ENCODE measurements at places on chromosomes 2 and 18.

DNA sequence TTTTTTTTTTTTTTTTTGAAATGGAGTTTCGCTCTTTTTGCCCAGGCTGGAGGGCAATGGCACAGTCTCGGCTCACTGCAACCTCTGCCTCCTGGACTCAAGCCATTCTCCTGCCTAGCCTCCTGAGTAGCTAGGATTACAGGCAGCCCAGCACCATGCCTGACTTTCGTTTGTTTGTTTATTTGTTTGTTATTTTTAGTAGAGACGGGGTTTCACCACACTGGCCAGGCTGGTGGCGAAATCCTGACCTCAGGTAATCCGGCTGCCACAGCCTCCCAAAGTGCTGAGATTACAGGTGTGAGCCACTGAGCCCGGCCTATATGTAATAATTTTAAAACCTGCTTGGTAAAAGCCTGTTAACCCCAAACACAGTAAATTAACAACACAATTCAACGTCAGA is 435.7 kb downstream of the LRRTM4 start:
- DNase-seq, result no peak

- DNase-seq, result no peak
These were observed 17.4 kb downstream of the XDH start for GRCh38 chr2:31397094-31397493.

DNA sequence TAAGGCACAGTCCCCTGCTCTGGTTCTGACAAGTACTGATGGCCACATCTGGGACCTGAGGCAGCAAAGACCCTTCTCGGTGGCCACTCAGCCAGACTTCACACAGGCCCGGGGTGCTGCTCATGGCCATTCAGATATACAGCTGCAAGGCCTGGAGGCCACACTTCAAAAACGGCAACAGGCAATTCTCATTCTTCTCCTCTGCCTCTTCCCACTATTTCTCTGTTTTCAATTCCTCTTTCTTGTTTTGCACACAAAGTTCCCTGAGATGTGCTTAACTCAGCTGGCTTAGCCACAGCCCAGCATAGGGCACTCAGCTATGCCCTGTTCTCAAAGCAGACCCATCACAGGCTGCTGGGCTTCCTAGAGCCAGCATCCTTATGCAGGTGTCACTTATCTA is 29.9 kb downstream of the PTPN18 start:
- DNase-seq, result no peak

GRCh38 chr2:46294176-46294836 is 2.9 kb upstream of the EPAS1 start:
- DNase-seq, result no peak

DNA sequence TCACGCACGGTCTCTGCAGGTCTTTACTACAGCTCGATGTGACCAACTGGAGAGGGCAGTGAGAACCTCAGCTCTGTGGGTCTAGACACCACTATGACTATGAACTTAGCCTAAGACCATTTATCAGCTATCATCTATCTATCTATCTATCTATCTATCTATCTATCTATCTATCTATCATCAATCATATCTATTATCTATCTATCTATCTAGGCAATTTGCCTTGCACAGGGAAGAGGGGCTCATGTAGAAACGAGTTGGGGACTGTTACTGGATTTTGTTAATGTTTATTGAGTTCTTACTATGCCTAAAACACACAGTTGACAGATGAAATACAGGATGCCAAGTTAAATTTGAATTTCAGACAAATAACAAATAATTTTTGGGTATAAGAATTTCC is 41.1 kb upstream of the TLK1 start:
- DNase-seq, result no peak

DNA sequence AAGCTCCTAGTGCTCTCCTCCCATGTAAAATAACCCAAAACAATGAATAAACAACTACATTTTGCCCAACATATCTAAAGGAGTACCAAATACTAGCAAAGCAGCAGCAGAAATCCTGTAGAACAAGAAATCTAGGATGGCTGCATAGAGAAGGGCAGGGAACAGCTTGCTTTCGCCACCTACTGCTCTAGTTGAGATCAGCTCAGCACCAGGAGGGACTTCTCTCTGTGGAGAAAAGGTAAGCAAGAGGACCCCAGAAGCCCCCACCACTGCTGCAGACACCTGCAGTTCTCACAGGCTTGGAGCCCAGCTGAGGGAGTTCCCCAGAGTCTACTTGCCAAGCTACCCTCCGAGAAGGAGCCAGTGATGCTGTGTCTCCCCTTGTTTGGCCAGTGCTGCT is 243.0 kb upstream of the CHST9 start:
- no peak for DNase-seq

All from CD4-positive, alpha-beta T cell treated with Interleukin-2 at 100 ng/mL for 4 hours (primary cell).